ENCODE measurements at places on chromosomes 3 and 15.

DNA sequence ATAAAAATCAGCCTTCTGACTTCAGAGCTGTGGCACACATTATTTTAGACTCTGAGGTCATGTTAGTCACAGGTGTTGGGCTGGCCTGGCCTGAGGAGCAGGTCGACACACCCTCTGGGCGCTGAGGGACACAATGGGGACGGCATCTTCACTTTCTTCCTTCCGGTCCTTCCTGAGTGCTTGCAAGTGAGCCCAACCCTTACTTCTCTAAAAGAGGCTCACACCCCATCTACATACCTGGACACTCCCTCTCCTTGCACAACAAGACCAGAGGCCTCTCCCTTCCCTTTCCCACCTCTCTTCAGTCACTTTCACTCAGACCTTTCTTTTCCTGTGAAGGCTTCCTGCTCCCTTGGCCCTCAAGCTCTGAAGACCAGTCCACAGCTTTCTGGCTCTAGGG is 85.4 kb downstream of the XXYLT1 start:
- no peak for DNase-seq

DNA sequence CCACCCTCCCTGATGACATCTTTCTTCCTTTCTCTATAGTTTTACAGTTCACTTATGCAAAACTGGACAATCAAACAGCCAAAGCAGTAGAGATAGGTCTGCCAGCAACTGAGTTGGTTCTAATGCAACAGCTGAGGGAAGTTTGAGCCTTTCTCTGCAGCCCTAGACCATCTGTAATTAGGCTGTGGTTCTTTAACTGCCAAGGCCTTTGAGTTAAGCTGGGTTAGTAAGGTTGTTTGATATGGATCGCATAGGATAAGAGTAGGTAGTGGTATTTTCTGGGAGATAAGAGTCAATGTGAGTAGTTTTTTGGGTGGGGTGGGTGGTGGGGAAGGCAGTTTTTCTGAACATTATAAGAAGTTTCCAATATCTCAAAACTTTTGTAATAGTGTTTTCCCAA is 3.0 kb downstream of the RPL39L start:
- DNase-seq = no peak

- DNase-seq = peak; percentile 42
These were observed 106.4 kb downstream of the AQP9 start for GRCh38 chr15:58244536-58244935.

DNA sequence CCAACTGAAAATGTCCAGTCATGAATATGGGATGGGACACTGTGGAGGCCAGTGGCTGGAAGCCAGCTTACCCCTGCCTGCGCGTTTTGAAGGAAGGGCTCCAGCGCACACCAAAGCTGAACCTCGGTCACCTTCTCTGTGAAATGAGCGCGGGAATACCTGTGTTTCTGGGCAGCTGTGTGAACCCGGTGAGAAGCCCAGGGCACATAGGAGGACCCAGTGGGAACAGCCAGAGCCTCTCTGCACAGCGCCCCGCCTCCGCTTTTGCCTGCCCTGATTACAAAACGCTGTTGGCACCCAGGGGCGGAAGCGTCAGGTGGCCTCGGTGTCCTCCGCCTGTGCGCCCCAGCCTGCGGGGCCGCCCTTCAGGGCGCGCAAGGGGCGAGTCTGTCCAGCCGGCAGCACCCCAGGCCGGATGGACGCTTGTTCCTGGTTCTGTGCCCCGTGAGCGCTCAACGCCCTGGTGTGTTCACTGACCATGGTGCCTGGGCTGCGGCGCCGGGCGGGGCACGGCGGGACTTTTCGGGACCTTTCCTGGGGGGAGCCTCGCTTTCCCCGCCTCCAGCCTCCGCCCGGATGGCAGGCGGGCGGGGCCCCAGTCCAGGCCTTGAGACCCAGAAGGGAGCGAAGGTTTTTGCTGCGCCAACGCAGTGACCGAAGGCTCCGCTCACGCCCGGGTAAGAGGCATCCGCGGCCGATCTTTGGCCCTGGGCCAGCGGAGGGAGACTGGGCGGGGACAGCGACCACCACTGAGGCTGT is at the start of gene SQOR:
SQOR (plus strand) TSS at position 598 of the 759 bp plus-strand sequence. CDS start 23,895 bp downstream, outside the sequence.
- peak; percentile 85 for DNase-seq

DNA sequence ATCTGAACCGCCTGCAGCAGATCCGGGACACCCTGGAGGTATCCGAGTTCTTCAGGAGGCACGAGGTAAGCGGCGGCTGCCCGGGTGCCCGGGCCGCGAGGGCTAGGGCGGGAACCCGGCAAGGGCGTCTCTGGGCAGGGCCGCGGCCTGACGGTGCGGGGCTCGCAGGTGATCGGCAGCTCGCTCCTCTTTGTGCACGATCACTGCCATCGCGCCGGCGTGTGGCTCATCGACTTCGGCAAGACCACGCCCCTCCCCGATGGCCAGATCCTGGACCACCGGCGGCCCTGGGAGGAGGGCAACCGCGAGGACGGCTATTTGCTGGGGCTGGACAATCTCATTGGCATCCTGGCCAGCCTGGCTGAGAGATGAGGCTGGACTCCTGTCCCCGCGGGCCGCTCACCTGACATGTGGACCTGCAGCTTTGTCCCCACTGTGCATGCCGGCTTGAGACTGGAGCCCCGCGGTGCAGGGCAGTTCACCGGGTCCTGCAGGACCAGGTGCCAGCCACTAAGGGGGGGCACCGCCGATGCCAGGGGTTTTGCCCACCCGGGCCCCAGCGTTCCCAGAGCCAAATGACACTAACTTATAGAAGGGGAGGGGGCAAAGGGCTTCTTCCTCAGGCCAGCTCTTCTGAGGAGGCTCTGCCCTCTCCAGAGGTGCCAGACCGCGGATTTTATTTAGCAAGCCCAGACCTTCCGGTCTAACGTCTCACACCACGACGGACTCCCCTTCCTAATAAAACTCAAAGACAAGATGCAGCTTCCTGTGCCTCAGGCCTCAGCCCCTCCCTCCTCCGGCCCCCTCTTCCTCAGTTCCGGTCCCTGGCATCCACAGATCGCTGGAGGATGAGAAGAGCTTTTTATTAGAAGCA is 9.4 kb downstream of the ITPKA start:
- no peak for DNase-seq

- DNase-seq = no peak
These were observed 55.8 kb upstream of the ACAD9 start for GRCh38 chr3:128823631-128824030.

- no peak for DNase-seq
These were observed 93.8 kb upstream of the UBE2E1 start for GRCh38 chr3:23711916-23712494.

GRCh38 chr3:23277688-23278087 is 74.6 kb downstream of the UBE2E2 start:
- no peak for DNase-seq

DNA sequence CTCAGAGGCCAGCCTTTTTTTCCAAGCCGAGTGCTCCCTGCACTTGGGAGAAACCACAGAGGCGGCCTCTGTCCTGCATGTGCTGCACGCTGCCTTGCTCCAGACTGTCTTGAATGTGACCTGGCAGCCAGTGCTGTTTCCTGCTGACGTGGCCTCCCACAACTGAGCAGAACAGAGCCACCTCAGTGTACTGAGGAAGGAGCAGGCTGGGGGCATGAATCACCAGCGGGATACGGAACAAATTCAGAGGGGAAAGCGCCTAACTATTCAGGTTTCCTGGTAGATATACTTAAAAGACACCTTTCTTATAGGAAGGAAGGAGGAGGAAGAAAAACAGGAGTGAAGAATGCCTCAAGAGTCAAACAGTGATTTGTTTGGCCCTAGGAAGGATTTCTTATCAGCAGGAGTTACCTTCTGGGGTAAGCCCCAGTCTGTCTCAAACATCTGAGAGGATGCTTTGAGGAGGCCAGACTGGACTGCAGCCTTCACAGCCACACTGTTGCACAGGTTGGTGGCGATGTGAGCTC is 114.0 kb downstream of the FNDC3B start:
- DNase-seq = no peak

DNA sequence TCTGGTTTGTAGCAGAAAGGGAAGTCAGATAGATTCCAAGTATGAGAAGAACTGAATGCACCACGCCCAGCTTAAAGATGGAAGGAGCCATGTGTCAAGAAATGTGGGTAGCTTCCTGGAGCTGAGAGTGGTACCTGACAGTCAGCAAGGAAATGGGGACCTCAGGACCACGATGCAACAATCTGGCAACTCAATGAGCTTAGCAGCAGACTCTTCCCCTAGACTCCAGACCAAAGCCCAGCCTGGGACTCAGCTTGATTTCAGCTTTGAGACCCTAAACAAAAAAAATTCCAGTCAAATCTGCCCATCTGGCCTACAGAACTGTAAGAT is 24.4 kb downstream of the MIX23 start:
- peak; percentile 0 for DNase-seq

DNA sequence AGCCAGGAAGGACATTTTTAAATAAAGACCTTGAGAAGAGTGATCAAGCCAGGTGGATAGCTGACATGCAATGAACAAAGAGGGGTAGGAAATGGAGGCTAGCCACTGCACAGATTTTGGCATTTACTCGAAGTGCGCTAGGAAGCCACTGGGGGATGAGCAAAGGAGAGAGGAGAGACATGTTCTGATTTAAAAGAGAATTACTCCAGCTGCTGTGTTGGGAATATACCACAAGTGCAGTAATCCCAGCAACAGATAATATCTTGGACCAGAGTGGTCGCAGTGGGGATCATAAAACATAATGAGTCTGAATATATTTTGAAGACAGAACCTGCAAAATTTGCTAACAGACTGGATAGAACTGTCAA is 19.9 kb downstream of the KPNA4 start:
- no peak for DNase-seq

GRCh38 chr15:70857562-70858285 is 3.8 kb upstream of the LARP6 start:
- no peak for DNase-seq

GRCh38 chr3:69566275-69566674 is 173.0 kb upstream of the MITF start:
- no peak for DNase-seq

DNA sequence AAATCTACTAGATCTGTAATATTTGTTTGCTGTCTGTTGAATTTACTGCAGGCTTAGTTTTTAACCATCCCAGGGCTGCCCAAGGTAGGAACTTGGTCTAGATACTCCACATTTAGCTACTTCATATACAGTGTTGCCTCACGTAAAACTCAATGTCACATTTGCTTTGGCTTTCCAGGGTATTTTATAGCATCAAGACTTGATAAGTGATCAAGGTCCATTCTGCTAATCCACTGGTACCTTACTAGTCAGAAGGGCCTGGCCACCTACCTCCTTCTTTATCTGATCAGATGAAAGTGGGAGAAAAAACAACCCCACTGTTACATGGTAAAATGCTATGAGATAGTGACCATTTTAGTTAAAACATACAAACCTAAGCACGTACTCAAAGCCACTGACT is 25.5 kb upstream of the GREM1 start:
- no peak for DNase-seq

DNA sequence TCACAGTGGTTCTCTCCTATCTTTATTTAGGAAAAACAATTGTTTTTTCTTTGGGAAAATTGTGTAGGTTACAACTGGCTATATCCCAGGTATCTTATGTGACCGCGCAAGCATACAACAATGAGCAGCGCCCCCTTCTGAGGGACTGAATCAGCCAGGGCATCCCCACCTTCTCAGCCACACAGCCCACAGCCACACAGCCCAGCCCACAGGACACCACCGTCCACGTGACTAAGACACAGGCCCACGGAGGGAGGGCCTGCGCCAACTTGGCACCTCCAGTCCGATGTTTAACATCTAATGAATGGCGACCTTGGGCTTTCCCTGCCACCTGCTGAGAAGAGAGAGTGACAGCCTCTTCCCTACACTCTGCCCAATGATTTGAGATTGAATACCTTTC is 68.1 kb downstream of the ATP10A start:
- DNase-seq = no peak

GRCh38 chr3:47890828-47891612 is 88.1 kb downstream of the DHX30 start:
- no peak for DNase-seq

Measured in NCI-H69 (cell line).